NCI-H2171 (cell line): ENCODE measurements at places on chromosomes 16 and 17.

DNA sequence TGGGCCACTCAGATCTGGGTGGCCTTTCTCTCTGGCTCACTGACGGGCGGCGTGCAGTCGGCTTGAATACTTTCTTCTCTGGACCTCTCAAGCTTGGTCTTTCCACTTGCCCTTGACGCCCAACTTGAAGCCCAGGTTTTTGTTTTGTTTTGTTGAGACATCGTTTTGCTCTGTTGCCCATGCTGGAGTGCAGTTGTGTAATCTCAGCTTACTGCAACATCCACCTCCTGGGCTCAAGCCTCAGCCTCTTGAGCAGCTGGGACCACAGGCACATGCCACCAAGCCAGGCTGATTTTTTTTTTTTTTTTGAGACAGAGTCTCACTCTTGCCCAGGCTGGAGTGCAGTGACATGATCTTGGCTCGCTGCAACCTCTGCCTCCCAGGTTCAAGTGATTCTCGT, 22.7 kb upstream of the KIF19 start:
- no peak for DNase-seq

DNA sequence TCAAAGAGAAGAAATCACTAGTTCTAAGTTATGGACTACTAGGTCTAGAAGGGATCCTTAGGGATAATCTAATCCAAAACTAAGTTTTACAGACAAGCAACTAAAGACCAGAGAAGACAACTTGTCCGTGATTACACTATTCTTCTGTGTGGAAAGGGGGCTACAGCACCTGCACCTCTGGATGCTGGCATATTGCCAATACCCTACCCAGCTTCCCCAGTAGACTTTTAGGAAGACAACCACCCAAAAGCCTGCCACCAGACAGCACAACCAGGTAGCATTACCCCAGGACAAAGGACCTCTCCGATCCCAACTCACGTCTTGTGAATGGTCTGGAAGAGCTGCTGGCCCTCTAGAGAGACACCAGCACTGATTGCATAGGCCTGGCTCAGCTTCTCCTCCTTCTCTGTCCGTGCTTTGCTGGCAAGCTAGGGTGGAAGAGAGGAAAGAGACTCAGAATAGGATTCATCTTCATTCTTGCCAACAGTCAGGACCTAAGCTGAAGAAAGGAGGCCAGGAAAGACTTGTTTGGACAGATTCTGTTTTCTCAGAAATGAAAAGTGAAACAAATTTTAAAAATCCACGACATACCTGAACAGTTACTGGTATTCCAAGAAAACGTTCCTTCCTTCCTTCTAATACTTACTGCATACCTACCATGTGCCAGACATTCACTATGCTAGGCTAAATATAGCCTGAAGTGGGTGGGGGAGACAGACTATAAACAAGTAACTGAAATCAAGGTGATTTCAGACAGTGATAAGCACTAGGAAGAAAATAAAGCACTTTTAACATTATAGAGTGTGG, 25.3 kb upstream of the TMEM101 start:
- DNase-seq: no peak

DNA sequence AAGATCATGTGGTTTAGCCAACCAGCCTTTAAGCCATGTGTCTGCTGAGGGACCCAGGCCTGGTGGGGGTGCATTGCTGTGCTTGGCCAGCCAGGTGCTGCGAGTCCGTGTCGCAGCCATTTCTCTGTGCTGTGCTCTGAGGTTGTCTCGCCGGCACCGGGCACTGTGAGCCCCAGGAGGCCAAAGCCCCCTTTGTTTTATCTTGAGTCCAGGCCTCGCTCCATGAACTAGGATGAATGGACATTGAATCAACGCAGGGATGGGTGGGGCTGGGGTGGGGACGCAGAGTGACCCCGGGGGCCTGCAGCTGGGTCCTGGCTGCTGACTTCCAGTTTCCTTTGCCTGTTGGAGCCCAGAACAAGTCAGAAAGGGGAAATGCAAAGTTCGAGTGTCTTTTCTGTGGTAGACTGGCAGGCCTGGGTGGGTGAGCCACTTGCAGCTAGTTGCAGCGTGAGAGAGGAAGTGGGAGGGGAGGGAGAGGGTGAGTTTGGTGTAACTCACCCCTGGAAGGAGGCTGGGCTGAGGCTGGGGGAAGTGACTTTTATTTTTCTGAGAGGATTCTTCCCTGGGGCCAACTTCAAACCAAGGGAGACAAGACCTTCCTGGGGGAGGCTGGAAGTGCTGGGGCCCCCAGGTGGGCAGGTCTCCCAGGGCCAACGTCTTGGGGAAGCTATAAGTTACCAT, 324.7 kb downstream of the SEC14L1 start:
- no peak for DNase-seq

GRCh38 chr16:86398622-86399021, 111.7 kb upstream of the FOXF1 start:
- no peak for DNase-seq

DNA sequence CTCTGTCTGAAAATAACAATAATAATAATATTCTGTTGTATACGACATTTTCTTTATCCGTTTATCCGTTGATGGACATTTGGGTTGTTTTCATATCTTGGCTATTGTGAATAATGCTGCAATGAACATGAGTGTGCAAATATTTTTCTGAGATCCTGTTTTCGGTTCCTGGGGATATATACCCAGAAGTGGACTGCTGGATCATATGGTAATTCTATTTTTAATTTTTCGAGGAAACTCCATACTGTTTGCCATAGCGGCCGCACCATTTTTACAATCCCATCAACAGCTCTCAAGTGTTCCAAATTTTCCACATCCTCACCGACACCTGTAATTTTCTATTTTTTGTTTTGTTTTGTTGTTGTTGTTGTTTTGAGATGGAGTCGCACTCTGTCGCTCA, 5.3 kb upstream of the PRSS41 start:
- DNase-seq: no peak

GRCh38 chr16:85029981-85030401, 2.4 kb downstream of the KIAA0513 start:
- DNase-seq: no peak

GRCh38 chr16:89637379-89637778, 20.1 kb downstream of the CHMP1A start:
- DNase-seq: no peak

GRCh38 chr16:78796221-78796866, 696.9 kb downstream of the WWOX start:
- DNase-seq: peak; percentile 33

GRCh38 chr17:336110-337021, 16.2 kb downstream of the RPH3AL start:
- DNase-seq: peak; percentile 80

DNA sequence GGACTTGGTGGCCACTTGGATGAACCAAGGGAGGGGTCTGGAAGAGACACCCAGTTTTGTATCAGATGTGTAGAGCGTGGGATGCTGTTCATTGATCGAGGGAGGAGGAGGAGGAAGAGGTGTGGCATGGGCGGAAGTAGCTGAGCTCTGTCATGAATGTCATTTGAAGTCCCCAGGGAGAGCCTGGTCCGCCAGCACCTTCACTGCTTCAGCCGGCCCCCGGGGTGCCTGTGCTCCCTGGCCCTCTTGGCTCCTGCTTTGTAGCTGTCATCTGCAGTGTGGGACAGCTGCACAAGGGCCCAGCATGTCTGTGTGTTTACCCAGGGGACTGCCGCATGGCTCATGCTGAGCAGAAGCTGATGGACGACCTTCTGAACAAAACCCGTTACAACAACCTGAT, 75.4 kb upstream of the RBL2 start:
- no peak for DNase-seq

DNA sequence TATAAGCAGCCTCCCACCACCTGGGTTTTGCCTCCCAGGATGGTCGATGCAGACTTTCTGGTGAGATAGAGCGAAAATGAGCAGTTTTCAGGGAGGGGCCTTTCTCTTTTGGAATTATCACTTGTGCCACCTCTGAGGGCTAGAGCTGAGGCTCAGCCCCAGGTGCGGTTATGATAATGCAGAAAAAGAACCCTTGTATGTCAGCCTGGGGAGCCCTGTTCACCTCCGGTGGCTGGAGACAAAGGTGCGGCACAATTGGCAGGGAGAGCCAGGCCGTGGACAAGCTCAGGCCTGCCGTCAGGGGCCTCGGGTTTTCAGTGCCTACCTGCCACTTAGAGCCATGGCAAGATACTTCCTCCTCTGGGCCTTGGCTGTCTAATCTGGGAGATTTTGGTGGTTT, 4.4 kb downstream of the SCPEP1 start:
- DNase-seq: no peak

GRCh38 chr17:9215465-9215864, 194.2 kb downstream of the NTN1 start:
- DNase-seq: no peak

DNA sequence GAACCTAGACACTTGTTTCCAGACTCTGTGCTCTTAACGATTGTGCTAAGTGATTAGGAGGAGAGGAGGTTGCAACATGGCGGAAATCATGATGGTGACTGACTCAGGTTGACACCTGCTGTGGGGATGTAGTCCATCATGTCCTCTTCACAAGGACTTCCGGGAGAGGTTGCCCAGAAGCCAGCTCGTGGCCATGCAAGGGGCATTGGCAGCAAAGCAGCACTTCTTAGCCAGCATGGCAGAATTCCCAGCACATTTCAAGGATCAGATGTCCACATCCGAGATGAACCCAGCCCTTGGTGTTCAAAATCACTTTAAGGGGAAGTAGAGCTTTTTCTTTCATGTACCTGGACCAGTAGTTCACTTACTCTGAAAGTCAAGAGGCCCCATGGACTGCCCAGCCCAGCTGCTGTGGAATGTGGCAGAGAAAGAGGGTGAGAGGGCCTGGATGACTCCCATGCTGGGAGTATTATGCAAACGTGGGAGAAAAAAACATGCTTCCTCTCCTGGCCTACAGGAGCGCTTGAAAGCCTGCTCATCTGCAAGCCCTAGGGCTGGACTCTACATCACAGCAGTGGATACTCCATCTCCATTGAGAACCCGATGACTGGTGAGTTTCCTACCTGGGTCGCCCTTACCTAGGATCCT, 65.5 kb downstream of the IRX6 start:
- no peak for DNase-seq

DNA sequence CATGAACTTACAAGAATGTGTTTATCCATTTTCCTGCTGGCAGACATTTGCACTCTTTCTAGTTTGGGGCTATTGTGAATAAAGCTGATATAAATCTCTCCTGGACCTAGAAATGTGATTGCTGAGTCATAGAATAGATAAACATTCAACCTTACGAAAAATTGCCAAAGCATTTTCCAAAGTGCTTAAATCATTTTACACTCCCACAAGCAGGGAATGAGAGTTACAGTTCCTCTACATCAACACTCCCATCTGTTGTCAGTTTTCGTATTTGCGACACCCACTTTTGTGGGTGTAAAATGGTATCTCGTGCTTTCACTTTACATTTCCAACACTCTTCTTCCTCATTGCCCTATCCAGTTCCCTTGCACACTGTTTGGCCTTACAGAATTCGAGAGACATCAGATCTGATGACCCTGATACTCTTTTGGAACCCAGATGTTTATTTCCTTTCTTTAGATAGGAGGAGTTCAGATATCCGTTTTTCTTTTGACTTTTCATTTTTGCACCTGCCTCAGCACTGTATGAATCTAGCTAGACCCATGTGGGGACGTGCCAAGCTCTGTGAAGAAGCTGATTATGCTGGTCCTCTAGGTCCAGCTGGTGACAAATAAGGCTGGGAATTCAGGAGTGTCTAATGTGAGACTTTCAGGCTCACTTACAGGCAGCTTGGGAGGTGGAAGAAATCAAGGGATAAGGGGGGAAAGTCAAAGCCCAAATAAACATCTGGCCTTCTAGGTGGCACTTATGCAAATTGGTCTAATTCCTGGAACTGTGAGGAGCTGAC, 14.0 kb downstream of the SOX9 start:
- peak; percentile 25 for DNase-seq

DNA sequence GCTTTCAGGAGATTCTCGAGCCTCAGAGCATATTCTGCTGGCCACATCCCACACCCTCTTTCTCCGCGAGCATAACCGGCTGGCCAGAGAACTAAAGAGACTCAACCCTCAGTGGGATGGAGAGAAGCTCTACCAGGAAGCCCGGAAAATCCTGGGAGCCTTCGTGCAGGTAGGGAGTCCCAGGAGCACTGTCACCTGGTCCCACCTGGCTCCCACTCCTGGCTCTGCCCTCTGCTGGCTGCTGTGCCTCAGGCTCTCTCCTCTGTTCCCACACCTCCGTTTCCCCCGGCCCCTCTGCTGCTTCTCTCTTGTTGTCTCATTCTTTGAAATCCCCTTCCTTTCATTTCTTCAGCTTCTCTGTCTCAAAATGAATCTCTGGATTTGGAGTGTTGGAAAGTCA, 16.4 kb downstream of the LPO start:
- DNase-seq: no peak

GRCh38 chr17:69461951-69462369, 47.5 kb downstream of the MAP2K6 start:
- DNase-seq: no peak

DNA sequence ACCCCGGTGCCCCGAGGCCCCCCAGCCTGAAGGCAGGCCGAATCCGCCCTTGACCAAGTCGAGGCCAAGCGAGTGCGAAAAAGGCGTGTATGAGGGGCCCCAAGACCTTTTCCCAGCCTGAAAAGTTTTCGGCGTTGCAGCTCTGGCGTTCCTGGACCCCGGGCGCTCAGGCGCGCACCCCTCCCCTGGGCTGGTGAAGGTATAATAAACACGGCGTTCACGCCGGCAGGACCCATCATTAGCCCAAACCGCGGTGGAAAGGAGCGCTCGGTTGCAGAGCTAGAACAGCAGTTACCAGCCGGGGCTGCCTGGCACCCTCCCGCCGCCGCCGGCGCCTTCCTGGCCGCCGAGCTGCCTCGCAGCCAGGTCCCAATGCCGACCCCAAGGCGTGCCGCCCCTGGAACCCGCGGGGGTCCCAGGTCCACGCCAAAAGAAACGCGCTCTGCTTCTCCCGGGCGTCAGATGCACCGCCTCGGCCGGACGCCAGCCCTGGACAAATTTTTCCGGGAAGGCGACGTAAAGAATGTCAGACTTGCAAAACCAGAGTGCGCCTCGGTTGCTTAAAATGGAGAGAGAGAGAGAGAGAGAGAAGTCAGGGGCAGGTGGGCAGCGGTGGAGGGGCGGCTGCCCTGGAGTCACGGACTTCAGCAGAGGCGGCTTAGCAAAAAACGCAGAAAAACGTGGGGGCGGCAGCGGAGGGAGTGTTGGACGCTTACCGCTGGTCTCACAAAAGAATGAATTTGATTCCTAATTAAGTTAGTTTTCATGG, 11.5 kb upstream of the FOXF1 start:
- no peak for DNase-seq

- DNase-seq: no peak
Observed at GRCh38 chr16:72092832-72093447, 480 bp downstream of the TXNL4B start.

DNA sequence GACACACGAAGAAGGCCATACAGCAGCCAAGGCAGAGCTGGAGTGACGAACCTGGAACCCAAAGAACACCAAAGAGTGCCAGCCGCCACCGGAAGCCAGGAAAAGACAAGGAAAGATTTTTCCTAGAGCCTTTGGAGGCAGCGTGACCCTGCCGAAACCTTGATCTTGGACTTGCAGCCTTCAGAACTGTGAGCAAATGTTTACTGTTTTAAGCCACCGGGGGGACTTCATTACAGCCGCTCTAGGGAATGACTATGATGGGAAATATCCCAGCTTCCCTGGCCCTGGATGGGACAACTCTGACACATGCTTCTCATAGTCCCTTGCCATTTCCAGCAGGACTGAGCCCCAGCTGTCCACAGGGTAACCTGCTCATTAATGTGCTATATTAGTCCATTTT, 270.6 kb downstream of the HAPSTR1 start:
- DNase-seq: no peak
